ENCODE measurements at places on chromosomes 3 and 15.

DNA sequence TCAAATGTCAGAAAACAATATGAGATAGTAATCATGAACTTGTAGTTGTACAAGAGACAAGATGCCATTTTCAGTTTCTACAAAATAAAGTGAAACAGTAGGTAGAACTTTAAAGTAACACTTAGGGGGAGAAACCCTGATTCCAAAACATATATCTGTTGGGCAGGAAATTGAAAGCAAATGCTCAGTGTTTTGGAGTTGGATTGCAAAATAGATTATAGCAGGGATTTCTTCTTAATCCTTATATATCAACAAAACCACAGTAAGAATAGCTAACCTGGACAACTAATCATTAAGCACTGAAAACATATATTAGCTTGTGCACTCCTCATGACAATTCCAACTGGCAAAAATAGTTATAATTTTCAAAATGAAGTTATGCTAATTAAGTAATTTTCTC is 46.9 kb downstream of the COMMD2 start:
- no peak for DNase-seq

GRCh38 chr3:195774917-195775316 is 36.8 kb downstream of the MUC4 start:
- no peak for DNase-seq

DNA sequence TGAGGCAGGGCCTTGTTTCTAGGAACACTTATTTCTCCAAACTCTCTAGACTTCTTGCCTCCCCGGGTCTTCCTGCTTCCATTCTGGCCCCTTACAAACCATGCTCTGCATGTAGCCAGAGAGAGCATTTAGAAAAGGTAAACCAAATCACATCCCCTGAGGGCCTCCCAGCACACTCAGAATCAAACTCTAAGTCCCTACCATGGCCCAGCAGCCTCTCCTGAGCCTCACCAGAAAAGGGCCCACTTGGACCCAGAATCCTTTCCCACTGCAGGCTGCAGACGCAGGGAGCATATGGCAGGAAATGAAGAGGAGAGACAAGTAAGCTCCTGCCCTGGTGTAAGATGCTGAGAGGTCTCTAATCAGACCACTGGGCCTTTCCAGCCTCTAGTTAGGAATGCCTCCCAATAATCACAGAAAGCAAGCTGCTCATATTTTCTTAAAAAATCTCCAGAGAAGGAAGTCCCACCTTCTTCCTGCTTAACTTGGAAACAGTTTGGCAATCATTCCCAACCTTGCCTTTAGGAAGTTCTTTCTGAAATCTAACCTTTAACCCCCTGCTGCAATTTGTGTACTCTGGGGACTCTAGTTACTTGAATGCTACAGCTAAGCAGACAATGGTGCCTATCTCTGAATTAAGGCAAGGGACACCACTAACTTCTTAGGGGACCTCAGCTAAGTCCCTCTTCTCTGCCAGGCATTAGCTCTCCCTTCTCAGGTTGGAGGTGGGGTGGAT is 4.2 kb downstream of the AMOTL2 start:
- DNase-seq = no peak

DNA sequence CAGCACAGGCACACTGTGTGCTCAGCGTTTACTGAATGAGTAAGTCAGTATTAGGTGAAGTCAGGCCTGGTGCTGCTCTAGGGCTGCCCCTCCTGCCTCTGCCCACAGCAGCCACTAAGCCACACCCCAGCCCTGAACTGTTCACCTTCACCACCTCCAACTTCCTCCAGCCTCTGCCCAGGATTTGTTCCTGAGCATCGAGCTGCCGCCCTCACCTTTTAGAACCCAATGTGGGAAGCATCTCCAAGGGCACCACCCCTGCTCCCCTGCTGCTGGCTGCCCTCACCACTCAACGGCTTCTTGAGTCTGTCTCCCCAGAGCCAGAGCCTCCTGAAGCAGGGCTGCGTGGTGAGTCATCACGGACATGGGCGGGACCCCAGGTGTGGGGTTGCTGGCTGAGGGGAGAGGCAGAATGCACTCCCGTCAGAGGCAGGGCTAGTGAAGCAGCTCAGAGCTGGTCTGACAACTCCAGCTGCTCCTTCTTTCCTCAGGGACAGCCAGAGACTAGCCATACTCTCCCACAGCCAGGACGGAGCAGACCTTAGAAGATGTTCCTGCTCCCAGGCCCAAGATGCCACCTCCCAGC is 5.8 kb downstream of the HYAL2 start:
- DNase-seq = peak; percentile 71

DNA sequence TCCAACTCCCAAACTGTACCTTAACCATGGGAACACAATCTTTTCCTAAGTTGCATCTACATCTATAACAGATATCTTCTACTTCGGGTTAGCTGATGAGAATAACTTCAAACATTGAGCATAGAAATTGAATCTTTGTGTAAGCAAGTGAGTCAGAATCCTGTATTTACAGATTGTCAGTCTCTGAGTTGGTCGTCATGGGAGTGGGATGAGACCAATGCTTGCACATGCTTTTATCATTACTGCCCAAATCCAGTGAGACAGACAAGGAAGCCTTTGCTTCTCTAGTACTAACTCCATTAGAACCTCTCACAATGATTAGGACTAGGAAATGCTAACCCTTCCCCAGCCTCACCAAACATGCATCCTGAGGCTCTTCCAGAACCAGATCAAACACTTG is 587.1 kb upstream of the ZNF717 start:
- no peak for DNase-seq

- DNase-seq = no peak
Observed at GRCh38 chr3:69649120-69650065, 89.9 kb upstream of the MITF start.

DNA sequence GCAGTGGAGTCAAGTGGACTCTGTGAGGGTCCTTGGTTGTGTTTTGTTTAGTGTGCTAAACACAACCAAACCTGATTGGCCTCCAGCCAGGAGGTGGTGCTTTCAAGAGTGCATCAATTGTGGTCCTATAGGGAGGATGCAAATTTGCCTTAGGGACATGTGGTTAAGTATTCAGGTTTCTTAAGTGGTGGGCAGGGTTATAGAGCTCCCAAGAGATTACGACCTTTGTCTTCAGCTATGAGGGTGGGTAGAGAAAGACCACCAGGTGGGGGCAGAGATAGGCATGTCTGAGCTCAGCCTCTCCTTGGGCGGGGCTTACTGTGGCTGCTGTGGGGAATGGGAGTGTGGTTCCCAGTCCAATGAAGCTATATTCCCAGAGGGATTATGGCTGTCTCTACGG is 186.6 kb downstream of the SQOR start:
- no peak for DNase-seq

DNA sequence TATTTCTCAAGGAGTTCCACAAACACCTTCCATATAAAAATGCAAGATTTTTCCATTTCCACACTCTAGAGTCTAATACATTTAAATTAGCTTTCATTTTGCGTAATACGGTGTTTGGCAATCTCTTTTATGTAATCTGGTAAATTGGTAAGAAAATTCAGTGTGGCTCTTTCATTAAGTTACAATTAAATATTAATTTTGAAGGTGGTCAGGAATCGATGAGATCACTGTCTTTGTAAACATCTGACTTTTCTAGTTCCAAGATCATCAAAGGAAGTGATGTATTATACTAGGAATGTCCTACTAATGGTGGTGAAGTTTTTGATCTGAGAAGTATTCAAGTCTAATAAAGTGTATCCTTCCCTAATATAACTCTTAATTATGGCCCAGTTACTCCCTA is 1.1 kb upstream of the UTS2B start:
- no peak for DNase-seq

DNA sequence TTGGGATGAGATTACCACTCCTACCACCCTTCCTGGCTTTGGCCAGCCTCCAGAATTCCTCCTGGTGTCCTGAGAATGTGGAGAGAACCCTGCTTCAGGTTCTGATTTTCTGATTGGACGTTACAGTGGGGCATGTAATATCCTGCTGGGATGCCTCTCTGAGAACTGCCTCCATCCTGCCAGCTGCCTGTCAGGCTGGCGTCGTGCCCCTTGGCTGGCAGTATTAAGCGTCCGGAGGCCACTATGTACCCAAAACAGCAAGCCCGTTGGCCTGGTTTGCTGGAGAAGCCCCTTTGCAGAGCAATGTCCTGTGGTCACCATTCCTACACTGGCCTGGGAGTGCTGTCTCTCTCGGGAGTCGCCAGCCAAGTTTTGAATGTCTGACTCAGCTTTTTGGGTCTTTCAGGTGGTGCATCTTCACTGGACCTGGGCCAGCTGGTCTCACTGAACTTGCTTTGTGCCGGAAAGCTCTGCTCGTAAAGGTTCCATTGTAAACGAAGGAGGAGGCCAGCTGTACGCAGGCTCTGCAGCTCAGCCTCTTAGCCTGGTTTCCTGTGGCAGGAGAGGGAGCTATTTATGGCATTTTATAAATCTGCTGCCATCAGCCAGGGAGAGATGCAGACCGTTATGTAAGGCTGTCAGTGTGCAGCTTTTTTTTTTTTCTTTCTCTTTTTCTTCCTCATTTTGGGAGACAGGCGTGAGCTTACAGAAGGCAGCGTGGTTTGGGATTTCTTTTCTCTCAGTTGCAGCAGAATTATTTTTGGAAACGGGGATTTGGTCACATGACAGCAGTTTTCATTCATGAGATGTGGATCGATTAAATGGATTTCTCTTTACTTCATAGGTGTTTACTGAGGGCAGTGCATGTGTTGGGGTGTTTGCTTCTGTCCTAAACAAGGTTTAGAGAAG is 19.0 kb upstream of the TRAK1 start:
- peak; percentile 89 for DNase-seq

- no peak for DNase-seq
Observed at GRCh38 chr15:32715276-32715675, 2.5 kb upstream of the GREM1 start.

DNA sequence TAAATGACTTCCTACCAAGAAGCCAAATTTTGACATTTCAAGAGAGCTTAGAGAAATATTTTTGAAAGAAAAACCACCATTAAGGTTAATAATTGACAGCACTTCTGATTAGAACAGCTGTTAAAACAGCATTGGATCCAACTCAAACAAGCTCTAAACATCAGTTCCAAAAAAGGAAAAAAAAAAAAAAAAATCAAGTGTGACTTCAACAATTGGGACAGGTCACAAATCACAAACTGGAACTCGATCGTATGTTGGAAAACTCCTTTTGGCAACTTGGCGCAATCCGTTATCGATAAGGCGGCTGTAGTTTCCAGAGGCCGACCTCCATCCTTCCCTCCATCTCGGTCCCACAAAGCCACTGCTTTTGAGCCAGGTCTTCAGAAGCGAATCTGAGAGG is 17.8 kb downstream of the TLE3 start:
- DNase-seq = no peak

- peak; percentile 78 for DNase-seq
Observed at GRCh38 chr3:9316881-9317361, 45.9 kb upstream of the THUMPD3 start.

- no peak for DNase-seq
Observed at GRCh38 chr15:40483919-40484318, 13.1 kb downstream of the CHST14 start.

DNA sequence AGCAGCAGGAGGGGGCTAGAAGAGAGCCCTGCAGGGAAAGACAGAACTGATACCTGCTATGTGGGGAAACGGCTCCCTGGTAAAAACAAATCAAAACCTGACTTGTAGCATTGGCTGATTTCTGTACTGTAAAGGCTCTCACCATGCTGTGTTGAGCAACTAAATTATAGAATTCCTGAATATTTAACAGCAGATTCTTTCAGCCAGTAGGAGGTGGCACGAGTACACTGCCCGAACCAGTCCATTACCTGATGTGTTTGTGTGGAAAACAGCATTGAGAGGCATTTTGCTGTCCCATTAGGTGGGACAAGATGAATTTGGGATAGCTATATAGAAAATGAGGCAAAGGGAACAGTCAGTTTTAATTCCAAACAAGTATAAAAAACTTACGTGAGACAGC is 201.2 kb downstream of the ATP10A start:
- DNase-seq = no peak

DNA sequence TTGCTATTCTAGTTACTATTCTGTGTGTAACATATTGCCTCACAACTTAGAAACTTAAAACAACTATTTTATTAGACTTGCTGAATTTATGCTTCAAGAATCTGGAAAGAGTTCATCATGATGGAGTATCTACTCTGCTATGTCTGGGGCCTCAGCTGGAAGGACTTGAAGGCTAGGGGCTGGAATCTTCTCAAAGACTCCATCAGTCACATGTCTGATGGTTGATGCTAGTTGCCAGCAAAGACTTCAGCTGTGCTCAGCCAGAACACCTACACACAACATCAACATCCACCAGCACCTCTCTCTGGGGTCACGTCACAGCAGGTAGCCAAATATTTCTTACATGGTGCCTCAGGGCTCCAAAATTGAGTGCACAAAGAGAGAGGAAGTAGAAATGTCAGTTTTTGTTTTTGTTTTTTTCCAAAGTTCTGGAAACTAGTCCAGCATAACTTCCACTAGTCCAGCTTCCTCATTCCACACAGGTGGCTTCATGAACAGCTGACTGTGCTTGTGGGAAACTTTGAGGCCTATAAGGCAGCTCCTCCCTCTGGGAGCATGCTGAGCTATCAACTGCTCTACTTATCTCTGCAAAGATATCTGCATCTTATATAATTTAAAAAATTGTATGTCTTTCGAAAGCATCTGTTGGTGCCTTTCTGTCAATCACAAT is 325.4 kb upstream of the AGTR1 start:
- DNase-seq = no peak

GRCh38 chr3:172101107-172101506 is 61.7 kb downstream of the FNDC3B start:
- DNase-seq = no peak

DNA sequence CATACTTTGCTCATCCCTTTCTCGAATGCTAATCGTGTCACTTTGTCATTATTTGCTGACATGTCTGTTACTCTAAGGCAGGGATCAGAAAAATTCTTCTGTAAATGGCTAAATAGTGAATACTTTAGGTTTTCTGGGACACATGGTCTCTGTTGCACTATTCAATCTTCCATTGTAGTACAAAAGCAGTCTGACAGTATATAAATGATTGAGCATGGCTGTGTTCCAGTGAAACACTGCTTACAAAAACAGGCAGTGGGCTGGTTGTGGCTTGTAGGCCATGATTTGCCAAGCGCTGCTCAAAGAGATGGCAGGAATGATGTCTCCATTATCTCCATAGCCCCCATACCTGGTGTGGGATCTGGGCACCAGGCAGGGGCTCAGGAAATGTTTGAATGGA is 45.6 kb downstream of the TMEM266 start:
- DNase-seq = no peak

DNA sequence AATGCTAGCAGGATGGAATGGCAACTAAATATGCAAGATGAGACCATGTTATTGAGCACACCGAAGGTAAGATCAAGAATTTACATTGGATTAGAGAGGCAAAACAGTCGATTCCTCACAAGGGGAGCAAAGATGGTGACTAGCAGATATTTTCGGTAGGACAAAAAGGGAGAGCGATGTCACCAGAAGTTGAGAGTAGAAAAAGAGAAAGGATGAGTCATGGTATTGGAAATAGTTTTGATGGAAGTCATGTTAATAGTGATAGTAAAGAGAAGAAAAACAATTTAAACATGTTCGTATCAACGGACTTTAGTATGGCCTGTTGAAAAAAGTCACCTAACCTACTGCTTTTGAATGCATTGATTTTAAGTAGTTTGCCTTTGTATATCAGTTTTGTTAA is 55.0 kb downstream of the UBE2E2 start:
- no peak for DNase-seq

DNA sequence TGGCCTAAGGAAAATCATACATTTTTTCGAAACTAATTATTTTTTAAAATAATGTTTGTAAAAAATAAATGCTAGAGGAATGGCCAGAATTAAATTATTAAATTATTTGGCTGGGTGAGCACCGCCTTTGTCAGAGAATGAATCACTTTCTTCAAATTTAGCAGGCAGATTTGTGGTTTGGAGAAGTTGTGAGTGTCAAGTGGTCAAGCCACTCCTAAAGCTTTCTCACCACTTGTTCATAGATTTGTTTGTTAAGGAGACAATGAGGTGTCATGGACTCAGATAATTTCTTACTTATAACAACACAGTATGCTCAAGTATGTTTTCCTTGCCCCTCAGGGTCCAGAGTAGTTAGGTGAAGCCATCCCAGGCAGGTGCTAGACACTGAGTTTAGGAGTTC is 196.2 kb downstream of the TUSC7 start:
- no peak for DNase-seq
